SJSA1 (cell line): ENCODE measurements at places on chromosomes 7 and 10.

- no peak for DNase-seq
Observed at GRCh38 chr7:42198974-42199668, 37.9 kb downstream of the GLI3 start.

GRCh38 chr10:76675951-76676587, 961.5 kb downstream of the KCNMA1 start:
- DNase-seq = no peak

GRCh38 chr7:22182149-22182548, 174.8 kb downstream of the RAPGEF5 start:
- DNase-seq = no peak

DNA sequence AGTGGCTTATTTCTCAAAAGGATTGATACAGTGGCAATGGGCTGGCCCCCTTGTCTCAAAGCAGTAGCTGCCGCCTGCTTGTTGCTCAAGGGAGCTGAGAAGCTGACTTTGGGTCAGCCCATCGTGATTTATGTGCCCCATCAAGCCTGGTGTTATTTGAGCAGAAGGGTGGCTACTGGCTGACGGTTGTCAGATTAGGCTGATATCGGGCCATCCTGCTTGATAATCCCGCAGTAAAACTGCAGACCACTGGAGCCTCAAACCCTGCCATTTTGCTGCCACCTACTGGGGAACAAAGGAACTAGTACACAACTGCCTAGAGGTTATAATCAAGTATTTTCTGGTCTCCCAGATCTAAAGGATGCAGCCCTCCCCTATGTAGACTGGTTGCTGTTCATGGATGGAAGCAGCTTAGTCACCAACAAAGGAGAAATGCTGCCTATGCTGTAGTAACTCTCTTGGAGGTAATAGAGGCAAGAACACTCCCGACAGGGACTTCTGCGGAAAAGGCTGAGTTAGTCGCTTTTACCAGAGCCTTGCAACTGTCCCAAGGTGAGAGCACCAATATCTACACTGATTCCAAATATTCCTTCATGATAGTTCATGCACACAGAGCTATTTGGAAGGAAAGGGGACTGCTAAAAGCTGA, 65.9 kb upstream of the ZNF92 start:
- peak; percentile 17 for DNase-seq

DNA sequence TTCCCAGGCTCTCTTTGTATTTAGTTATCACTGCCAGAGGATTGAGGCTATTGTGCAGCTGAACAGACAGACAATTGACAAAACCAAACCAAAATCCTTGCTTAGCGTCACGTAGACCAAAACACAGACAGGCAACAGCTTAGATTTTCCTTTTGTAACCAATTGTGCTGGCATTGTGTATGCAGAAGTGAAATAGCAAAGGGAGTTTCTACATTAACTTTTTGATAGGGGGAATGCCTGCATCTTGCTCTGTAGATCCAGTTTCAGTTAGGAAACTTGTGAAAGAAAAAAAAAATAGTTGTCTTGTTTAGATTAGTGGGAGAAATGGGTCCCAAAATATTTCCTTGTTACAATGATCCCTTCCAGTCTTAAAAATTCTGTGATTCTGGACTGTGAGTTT, 333.8 kb downstream of the BBS9 start:
- no peak for DNase-seq

DNA sequence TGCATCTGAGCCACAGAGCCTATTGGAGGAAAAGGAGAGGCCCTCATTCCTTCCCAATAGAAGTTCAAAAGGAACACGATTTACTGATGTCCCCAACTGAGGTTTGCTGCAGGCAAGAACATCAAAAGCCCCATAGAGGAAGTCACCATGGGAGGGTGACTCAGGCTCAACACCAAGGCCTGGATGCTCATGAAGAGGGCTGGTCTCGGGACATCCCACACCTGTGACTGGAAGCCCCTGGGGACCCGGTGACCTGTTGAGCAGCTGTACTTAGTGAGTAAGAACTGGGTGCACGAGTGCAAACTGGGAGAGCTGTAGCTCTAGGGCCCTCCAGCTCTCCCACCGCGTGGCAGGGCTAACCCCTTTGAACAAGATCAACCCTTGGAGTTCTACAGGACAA, 38.0 kb downstream of the CYTH3 start:
- DNase-seq = no peak

- DNase-seq = no peak
Observed at GRCh38 chr7:106236065-106236464, 48.7 kb downstream of the NAMPT start.

- no peak for DNase-seq
Observed at GRCh38 chr10:16814012-16814411, 3.2 kb downstream of the RSU1 start.

DNA sequence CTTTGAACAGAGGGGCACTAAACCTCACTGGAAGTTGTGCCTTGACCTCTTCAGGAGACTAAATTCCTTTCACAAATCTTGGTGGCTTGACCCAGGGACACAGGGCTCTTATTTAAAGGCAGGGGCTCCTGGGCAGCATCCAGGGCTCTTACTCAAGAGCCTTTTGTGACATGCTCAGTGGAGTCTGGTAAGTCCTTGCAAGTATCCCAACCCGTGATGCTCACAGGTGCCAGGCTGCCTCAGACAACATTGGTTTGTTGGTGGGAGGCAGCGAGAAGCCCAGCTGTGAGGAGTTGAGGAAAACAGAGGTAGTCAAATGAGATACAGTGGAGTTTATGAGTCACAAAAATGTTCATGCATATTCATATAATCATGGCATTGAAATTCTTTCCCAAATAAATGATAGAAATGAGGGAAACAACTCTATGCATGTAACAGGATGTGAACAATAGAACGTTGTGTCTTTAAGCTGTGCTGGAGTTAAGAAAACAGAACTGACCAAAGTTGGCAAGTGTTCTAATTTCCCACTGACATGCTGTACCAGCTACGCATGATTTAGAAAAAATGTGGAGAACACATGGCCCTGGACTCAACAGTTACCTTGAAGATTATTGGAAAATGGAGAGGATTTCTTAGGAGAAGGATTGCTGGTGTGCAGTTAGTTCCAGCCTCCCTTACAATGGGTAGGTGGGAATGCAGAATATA, 654.5 kb upstream of the COBL start:
- no peak for DNase-seq

DNA sequence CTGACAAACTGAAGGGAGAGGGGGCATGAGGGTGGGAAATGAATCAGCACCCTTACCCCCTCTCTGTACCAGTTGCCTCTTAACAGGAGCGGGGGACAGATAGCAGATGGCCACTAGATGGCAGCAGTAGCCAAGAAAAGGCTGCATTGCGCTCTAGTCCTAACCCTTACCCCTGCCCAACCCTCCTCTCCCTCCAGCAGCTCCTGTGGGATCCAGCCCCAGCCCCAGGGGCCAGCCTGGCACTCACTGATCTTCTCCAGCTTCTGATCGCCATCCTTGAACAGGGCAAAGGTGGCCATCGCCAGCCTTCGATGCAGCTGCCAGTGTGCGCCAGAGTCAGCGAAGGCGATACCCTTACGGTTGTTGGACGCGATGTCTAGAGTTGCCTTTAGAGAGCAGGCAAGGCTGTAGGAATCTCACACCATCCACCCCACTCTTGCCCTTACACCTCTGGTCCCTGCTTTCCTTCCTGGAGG, 2.2 kb downstream of the CYP17A1 start:
- DNase-seq = peak; percentile 83

DNA sequence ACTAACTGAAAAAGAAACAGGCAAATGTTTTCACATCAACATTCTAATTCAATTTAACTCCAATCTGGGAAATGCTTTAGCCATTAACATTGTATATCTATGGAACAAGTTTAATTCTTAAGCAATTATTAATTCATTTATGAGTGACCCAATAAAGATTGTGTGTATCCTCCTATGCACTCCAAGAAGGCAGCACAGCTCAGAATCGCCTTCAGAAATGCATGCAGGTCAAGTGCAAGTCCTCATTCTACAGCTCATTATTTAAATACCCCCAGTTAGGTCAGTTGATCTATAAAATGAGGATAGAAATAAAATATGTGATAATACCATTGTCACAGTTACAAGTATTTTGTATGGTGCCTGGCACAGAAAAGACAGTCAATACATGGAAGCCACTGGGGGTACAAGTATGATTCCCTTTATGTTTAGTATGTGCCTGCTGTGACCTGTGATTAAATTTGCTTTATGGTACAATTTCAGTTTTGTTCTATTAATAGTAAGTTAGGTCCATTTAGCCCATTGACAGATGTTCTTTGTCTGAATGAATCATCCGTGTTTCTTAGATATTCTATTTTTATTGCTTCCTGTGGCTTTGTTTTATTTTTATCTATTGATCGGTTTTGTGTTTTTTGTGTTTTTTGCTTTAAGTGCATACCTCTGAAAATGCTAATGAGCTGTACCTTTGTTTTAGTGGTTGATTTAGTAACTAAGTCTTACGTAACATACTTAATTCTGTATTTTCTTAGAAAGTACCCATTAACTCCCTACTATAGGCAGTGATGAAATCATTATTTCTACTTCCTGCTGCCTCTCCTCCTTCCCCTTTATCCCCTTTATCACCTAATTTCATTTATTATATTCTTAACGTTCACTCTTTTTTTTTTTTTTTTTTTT, 42.8 kb downstream of the CPXM2 start:
- DNase-seq = no peak

GRCh38 chr10:73910401-73910763, 550 bp upstream of the PLAU start:
- DNase-seq = no peak
